Mesenteric fat pad (tissue), 1 donor: ENCODE measurements at places on chromosomes 13 and 19. TPM values are rescaled to one million over a fixed set of nuclear protein-coding genes. Genes with fewer than 3 reads are reported as not detected.

- no peak for DNase-seq
Measured at GRCh38 chr19:3710265-3710812, 2.2 kb downstream of the TJP3 start.

DNA sequence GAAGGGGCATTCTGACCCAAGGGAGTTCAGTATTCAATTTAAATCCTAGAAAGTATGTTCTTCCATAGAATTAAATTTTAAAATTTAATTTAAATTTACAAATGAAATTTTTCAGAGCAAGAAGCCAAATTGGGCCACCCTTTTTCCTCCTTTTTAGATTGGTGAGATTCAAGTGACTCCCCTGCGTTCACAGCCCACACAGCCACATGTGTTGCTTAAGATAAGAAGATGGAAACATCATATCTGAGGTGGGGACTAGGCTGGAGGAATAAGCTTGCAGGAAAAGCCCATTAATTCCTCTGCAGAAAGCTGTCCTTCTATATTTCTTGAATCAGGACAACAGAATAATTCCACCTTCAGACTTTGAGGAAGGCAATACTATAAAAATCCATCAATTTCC is 392.7 kb upstream of the ZNF507 start:
- no peak for DNase-seq

DNA sequence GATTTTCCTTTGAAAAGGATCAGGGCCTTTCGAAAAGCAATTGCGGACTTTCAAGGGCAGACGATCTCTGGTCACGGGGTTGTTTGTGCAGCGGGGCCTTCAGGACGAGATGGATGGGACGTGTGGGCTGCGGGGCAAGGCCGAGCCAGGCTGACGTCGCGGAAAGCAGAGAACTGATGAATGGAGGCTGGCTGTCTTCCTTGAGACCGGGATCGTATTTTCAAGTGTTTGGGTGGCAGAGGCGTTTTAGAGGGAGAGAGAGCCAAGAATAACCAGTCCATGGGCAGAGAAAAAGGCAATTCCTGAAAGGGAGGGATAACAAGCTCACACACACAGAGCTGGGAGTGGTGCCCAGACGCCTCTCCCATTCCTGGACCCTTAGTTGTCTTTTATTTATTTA is 138.9 kb upstream of the USP29 start:
- no peak for DNase-seq

GRCh38 chr13:75399168-75399878 is 82.6 kb downstream of the TBC1D4 start:
- no peak for DNase-seq

GRCh38 chr13:60268203-60268555 is 104.5 kb upstream of the DIAPH3 start:
- no peak for DNase-seq

DNA sequence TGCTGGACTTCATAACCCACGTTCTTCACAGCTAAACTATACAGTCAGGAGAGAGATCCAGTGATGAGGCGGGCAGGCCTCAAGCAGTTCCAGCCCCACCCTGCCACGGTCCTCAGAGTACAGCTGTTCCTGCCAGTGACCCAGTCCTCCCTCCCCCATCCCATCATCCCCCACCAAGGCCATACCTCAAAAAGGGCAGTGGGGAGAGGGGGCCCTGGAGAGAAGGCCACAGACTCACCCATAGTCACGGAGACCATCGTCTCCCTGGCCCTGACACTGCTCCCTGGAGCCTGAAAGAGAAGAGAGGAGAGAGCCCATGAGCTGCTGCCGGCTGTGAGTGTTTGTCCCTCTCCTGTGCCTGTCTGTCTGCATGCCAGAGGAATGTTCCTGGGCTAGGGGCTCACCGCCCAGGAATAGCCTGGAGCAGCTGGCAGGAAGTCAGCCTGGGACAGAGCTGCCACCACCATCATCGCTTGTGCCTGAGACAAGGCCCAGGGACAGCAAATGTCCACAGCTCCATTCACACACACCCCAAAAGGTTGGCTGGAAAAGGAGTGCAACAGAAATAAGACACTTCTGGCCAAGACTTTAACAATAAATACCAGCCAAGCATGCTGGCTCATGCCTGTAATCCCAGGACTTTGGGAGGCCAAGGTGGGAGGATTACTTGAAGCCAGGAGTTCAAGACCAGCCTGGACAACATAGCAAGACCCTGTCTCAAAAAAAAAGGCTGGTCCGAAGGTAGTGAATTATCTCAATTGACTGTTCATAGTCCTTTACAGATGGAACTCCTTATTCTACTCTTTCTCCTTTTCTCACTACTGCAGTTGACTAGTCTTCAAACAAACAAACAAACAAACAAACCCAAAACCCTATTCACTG is 6.4 kb downstream of the C19orf47 start:
- no peak for DNase-seq

GRCh38 chr19:41903193-41903953 is 20.4 kb downstream of the ARHGEF1 start:
- DNase-seq = no peak

DNA sequence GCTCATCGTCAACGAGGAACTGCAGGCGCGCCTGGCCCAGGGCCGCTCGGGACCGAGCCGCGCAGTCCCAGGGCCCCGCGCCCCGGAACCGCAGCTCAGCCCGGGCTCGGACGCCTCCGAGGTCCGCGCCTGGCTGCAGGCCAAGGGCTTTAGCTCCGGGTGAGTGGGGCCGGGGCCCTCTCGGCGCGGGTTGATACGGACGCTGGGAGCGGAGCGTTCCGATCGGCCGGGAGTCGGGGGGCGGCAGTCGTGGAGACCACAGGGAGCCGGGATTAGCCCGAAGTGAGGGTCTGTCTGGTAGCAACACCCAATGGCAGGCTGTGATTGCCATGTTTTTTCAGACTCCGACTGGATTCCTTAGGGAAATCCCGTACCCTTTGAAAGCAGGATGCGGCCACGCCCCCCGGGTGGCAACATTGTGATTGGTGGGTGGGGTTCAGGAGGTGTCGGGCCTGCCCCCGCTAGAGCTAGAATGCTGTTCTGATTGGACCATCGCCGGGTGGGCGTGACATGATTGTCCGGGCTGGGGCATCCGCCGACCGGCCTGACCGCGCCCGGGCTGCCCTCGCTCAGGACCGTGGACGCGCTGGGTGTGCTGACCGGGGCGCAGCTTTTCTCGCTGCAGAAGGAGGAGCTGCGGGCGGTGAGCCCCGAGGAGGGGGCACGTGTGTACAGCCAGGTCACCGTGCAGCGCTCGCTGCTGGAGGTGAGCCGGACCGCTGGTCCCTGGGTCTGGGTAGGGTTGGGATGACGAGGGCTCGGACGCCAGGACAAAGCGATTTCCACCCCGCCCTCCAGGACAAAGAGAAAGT is 11.3 kb downstream of the EPS8L1 start:
- peak; percentile 95 for DNase-seq

DNA sequence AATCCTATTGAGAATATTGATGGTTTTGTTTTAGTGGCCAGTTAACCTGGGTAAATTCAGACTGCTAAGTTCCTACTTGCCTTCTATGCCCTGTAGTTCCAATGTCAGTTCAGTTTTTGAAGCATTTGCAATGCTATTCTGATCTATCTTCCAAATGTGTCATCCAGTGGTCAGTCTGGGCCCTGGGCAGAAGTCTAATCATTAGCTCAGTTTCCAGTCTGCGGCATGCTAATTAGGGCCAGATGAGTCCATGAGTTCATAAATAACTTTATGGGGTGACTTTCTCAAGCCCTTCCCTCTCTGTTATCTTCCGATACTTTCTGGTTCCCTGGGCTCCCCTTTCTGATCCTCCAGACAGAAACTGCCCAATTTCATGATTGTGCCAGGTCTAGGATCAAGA is 32.7 kb downstream of the FAM187B start:
- DNase-seq = no peak

- DNase-seq = no peak
Measured at GRCh38 chr19:46115396-46116106, 8.9 kb downstream of the IGFL3 start.

The KLK2 gene
- not detected for total RNA-seq

The CRB3 gene
- not detected for total RNA-seq

The KLK8 gene
- total RNA-seq = not detected

The PSG3 gene
- total RNA-seq = not detected
